ENCODE measurements at places on chromosomes 5 and 9.

GRCh38 chr9:16442622-16443021 lies 427.8 kb downstream of the BNC2 start:
- no peak for DNase-seq

DNA sequence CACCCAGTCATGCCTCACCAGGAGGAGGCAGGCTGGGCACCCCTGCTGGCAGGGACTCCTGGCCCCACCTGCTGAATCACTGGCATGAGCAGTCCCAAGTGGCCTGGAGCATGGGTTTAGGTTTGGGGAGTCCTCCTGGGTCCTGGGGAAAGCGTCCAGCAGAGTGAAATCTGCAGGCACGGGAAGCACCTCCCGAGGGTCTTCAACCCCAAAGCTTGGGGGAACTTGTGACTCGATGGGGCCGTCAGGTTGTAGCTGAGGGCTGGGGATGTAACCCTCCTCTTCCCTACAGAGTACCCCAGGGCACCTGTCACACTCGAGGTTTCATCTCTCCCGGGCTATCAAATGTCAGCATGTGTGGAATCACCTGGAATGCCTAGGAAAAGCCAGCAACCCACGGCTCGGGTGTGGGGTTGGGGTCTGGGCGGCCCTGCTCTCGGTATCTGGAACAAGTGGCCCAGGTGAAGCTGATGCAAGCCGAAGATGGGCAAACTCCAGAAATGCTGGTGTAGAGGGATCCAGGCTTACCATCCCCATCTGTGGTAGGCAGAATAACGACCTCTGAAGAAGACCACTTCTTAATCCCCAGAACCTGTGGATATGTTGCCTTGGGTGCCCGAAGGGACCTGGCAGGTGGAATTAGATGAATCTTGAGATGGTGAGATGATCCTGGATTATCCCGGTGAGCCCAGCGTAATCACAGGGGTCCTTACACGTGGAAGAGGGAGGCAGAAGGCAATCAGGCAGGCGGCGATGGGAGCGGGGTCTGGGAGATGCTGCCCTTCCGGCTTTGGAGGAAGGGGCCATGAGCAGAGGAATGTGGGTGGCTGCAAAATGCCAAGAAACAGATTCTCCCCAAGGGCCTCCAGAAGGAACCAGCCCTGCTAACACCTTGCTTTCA lies 6.1 kb upstream of the RASGEF1C start:
- DNase-seq, result no peak

DNA sequence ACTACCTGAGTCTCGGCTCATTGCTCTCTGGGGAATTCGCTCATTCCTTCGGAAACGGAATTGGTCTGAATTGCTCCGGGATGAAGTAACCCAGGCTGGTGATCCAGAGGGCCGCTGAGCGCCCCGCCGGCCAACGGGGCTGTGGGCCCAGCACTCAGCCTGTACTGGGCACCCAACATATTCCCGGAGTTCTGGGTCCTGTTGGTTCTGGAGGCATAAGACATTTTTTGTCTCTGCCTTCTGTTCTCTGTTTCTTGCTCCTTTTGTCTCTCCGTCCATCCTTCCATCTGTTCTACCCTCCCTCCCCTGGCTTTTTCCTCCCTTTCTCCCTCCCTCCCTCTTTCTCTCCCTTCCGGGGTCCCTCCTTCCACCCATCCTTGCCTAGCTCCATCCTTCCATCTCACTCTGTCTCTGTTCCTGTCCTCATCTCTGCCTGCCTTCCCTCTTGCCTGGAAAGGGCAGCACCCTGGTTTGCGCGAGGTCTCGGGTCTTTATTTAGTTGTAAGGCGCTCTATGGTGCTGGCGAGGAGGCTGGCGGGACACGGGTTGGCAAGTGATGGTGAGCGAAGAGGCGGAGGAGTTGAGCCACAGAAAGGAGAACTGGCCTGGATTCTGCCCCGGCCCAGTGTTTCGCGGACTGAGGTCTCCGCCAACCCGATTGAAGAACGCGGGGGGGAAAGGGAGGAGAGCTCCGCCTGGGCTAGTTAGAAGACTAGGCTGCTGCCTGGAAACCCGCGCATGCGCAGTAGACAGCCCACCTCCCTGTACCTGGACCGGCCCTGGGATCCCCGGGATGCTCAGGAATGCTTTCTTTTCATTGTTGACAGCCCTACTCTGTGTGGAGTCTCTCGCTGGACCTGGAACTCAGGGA lies 1468.0 kb downstream of the FOXD4L5 start:
- DNase-seq, result no peak

DNA sequence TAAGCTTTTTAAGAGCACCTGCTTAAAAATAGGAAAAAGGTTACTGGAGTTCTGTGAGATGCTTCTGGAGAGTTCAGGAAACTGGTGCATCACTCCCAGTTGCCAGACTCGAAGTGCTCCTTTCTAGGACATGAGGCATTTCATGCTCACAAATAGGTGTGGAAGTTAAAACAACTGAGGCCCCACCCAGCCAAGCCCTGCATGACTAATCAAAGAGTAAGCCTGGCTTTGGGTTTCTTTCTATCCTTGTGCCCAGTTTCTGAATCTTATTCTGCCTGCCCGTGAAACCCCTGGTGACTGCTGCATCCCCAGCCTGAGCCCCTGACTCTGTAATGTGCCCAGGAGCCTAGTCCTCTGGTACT lies 7.7 kb downstream of the SPINK9 start:
- DNase-seq, result no peak

DNA sequence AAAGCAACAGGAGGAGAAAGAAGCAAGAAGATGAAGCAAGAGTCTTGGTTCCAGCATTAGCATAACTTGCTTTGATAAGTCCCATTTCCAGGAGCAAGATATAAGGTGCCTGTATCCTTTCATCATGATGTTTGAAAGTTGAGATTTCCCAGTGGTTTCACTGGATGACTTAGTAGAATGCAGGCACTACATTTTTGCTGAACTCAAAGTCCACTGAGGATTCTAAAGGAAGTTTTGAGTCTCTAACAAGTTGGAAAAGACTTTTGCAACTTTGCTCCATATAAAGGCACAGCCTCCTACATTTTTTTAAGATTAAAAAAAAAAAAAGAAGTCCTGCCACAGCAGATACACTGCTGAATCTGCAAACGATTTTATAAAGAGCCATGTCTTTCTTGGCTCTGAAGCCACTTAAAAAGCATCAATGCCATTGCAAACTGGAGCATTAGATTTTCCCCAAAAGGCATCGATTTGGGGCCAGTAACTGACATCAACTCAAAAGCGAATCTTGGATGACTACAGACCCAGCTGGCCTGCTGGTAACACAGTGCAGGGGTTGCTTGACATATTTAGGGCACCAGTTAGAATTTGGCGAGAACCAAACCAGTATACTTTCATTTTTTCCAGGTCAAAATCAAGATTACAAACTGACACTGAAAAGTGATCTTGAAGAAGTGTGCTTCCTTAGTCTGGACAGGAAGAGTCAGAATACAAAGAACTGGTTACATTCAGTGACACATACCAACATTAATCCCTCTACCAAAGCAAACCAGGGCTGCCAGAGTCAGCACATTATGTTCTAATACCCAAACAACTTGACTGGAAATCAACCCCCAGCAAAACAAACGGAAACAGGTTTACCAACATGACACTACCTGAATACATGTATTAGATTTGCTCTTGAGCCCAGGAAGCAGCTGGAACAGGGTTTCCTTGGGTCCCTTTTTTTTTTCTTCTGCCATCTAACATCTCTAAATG lies 39.1 kb upstream of the KCNV2 start:
- no peak for DNase-seq

DNA sequence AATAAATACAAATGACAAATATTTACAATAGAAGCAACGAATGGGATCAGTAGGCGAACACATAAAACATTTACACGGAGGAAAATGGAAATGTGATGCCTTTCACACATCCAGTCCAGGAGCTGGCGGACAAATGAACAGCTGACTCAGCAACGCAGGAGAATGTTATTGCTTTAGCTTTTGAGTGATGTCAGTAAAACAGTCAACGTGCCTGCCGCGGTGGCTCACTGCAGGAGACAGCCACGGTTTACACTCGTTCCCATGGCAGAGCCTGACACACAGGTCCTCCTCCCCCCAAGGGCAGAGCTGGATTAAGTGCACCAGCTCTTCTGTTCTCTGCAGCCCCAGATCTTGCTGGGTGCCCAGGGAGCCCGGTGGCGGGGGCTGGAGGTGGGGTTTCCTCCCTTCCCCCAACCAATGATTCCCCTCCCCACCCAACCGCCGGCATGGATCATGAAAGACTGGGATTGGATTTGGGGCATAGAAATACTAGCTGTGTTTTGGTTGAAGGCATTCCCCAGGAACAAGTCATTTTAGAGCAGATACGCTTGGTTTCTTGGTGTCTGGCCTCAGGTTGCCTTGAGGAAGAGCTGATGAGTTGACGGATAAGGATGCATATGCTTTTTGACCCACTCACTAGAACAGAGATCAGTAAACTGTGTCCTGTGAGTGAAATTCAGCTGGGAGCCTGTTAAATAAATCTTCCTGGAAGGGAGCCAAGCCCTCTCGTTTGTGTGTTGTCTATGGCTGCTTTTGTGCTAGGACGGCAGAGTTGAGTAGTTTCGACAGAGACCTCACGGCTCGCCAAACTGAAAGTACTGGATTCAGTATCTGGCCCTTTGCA lies 12.5 kb downstream of the STC2 start:
- no peak for DNase-seq

DNA sequence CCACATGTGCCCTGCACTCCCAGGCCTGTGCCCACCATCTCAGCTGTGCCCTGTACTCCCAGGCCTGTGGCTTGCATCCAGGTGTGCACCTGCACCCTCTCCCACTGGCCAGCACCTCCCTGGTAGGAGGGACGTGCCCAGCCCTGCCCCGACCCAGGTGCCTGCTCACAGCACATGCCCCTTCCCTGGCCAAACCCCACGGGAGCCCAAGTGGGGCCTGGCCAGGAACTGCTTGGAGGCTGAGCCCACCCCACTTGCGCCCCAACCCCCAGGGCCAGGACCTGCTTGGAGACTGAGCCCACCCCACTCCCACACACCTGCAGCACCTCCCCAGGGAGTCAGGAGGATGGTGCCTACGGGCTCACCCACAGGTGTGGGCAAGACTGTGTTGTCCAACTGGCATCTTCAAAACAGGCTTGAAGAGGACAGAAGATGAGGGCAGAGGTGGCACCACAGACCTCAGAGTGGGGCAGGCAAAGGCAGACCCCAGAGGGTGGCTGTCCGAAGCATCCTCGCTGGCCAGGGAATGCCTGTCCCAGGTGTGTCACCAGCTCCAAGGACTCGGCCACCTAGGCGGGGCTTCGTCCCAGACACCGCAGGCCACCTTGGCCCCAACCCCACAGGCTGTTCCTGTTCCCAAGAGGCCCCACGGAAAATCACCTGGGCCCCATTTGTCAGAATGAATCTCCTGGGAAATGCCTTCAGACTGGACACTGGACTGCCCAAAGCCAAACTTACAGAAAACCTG lies 10.8 kb downstream of the ZDHHC11B start:
- no peak for DNase-seq

DNA sequence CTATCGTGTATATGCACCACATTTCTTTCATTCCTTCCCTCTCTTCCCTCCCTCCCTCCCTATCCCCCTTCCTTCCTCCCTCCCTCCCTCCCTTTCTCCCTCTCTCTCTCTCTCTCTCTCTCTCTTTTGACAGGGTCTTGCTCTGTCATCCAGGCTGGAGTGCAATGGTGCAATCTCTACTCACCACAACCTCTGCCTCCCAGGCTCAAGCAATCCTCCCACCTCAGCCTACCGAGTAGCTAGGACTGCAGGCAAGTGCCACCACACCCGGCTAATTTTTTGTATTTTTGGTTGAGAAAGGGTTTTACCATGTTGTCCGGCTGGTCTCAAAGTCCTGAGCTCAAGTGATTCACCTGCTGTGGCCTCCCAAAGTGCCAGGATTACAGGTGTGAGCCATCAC lies 1.1 kb upstream of the ANKS6 start:
- no peak for DNase-seq

- DNase-seq, result no peak
Observed at GRCh38 chr5:59066367-59067163, 483.7 kb downstream of the RAB3C start.

DNA sequence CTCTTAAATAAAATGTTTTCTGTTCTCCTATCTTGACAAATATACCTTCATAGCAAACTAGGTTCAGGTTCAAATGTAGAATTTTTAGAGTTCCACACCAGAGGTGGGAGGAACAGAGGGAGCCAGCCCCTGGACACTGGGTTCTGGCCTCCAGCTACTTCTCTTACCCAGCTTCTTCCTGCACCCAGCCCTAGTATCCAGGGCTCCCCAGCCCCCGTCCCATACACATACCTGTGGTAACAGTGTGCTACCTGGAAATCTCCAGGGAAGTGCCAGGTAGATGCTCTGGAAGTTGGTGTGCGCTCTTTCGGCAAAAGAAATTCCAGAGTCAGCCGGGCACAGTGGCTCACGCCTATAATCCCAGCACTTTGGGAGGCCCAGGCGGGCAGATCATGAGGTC lies 33.9 kb upstream of the IL6ST start:
- DNase-seq, result no peak

DNA sequence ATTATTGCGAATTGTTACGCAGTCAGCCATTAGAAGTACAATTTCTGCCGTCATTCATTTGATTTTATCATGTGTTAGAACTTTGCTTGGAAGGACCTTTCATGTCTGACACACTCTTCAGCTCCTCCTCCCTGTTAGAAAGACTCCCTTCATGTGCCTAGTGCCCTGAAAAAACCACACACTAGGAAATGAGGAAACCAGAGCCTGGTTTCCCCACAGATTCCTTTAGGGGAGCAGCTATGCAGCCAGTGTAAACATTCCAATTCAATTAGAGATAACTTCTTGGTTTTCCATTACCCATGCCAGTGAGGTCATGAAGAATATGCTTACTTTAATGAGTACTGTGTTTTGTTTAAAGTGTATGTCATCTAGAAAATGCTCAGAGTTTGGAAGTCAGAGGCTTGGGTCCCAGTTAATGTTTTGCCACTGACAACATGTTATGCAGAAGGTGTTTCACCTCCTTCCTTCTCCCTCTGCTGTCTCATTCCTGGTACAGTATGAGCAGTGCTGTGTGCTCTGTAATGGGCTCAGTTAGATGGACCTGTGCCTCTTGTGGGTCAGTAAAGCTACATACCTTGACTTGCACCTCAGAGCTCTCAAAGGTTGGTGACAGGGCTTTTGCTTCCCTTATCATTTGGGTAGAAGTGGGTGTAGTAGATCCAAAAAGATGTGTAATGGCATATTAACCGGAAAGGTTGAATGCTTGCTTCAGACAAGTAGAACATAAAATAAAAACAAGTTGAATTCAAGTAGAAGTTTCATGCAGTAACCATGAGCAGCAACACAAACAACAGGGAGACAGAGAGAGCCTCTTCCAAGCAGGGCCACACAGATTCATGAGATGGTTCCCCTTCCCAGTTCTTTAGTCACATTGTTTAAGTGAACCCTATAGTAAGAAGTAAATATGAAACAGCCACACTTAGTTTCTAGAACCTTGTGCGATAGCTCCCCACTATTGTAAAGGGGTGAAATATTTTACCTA lies 52.6 kb upstream of the TNFAIP8 start:
- no peak for DNase-seq

DNA sequence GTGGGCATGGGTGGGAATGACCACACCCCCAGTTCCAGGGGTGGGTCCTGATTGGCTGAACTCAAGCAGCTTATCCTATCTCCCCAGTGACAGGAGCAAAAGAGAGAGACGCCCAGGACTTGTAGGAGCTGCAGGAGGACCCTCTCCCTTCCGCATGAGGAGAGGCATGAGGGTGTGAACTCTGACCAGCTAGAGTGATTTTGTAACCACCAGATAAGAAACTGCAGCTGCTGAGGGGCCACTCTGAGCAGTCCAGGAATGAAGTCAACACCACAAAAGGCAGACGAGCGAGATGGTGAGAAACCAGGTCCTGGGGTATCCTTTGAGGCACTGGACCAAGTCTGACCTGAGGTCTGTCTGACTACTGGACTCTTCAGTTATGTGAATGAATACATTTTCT lies 521.9 kb downstream of the BNC2 start:
- no peak for DNase-seq
